ENCODE measurements at places on chromosomes 12 and 14. TPM values are rescaled to one million over a fixed set of nuclear protein-coding genes. Genes with fewer than 3 reads are reported as not detected.

The ANAPC7 gene
- 78.3 TPM for total RNA-seq

The LALBA gene
- not detected for total RNA-seq

The AKAP3 gene
- 1.7 TPM for total RNA-seq

The VWF gene
- 0.08 TPM for total RNA-seq

The NUBPL gene
- total RNA-seq = 13.1 TPM

The LPCAT3 gene
- 34.8 TPM for total RNA-seq

The KRT4 gene
- total RNA-seq = not detected

The CCDC177 gene
- not detected for total RNA-seq

The CLECL1 gene
- total RNA-seq = 7.7 TPM

The TSHR gene
- total RNA-seq = not detected

The NANOG gene
- not detected for total RNA-seq

The TSPAN19 gene
- total RNA-seq = not detected

The APOF gene
- not detected for total RNA-seq

The CMA1 gene
- total RNA-seq = 0.80 TPM

The SALL2 gene
- 1.2 TPM for total RNA-seq

The PIWIL1 gene
- total RNA-seq = not detected

The GPRC5A gene
- 0.99 TPM for total RNA-seq

The KRT72 gene
- not detected for total RNA-seq

The VRTN gene
- not detected for total RNA-seq

The FBXO21 gene
- 30.1 TPM for total RNA-seq

The PGF gene
- total RNA-seq = 0.48 TPM

The ZC2HC1C gene
- total RNA-seq = 3.7 TPM

The ZFC3H1 gene
- 61.6 TPM for total RNA-seq

The KLRK1 gene
- 0.24 TPM for total RNA-seq

The PTGER2 gene
- 8.3 TPM for total RNA-seq
